ENCODE measurements at places on chromosomes 13 and 19.

GRCh38 chr13:32362574-32362973 is 47.3 kb downstream of the BRCA2 start:
- no peak for DNase-seq

- DNase-seq: no peak
Observed at GRCh38 chr19:38701455-38702063, 42.7 kb downstream of the CAPN12 start.

GRCh38 chr13:51862957-51863356 is 1.2 kb downstream of the CCDC70 start:
- no peak for DNase-seq

GRCh38 chr13:94079876-94080275 is 399.6 kb downstream of the DCT start:
- no peak for DNase-seq

DNA sequence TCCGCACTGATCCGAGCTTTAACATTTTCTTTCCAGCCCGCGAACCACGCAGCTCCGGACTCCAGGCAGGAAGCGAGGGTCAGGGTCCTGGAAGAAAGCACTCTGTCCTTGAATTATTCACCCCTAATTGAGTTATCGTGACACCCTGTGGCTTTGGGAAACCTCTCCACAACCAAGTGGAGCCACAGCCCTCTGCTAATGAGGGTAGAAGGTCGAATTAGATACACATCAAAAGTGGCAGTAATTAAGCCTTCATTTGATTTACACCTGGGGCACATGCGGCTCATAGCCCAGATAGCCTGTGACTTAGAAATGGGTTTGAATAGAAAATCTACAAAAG is 15.9 kb upstream of the RNF17 start:
- no peak for DNase-seq

GRCh38 chr13:110911880-110912279 is 3.0 kb downstream of the ANKRD10 start:
- DNase-seq: no peak

GRCh38 chr13:97497400-97497799 is 63.4 kb downstream of the RAP2A start:
- no peak for DNase-seq

- no peak for DNase-seq
Observed at GRCh38 chr13:108878732-108879131, 249.3 kb downstream of the MYO16 start.

DNA sequence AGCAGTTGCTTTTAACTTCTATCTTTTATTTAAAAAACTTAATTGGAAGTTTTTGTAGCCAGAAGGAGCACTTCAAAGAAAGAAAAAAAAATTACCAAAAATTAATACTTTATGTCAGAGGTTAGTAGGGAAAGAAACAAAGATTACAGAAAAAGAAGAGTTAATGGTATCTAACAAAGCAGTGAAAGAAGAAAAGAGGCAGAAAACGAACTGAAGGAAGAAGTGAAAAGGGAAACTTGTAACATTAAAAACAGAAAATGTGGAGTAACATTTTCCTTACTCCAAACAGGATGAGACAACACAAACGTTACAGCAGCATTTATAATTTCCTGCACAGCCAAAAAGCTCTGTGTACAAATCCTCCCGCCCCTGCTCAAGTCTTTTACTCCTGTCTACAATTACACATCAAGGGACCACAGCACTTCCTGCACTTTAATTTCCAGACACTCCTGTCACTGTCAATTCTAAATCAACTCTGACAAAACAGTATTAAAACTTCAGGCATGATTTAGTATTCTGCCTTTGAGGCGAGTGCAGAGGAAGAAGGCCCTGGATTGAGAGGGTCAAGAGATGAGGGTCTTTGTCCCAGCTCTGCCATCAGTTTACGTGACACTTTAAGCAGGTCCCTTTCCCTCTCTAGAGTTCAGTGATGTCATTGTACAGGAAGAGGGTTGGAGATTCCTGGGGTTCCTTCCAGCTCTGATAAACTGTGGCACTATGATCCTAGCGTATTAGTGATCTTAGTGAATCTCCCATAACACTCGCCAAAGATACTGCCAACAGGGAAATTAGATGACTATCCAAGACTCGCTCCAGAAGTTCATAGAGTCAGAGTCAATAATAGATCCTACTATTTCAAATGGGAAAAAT is 53.2 kb upstream of the LSM14A start:
- no peak for DNase-seq

GRCh38 chr19:18408053-18408476 is 10.6 kb upstream of the LRRC25 start:
- DNase-seq: no peak

- DNase-seq: no peak
Observed at GRCh38 chr13:100811024-100811865, 136.7 kb upstream of the TMTC4 start.

DNA sequence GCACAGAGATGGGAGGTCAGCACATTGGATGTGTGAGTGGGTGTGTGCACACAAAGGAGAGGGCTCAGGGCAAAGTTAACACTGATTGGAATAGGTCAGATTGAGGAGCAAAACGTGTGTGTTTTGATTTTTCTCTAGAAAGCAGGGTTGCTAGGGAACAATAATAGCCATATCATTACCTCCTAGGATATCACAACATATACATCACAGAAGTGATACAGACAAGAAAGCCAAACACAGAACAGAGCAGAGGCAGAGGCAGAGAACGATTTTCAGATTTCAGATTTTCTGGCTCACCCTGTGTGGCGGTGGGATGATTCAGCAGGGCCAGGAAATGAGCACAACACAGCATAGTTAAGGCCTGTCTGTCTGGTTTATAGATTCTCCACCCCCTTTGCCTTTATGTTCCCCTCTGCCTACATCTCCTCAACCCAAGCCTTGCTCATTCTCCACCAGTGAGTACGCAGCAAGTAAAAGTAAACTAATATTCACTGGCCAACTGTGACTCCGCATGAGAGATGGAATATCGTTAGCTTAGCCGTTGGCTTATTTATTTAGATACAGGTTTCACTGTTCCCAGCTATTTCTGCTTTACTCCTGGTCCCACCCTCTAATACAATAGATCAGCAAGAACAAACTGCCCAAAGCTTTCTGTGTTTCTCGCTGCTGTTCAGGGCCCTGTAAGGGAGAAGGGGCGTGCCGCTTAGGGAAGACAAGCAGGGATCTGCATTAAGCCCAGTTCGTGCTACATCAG is 182.7 kb upstream of the TSC22D1 start:
- DNase-seq: peak; percentile 20

DNA sequence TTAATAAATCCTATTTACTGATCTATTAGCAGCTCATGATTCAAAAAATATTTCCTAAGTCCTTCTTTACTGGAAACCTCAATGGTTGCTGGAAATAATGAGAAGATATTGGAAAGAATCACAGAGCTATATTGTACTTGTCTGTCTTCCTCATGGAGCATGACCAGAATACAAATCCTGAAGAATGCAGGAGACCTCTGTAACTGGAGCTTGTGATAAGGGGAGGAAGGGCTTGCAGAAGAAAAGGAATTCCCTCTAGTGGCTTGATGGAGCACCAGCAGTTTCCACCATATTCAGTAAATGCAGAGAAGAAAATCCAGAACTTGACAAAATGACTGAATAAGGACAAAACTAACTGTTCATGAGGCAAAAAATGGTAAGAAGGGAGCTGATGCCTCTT is 1333.1 kb downstream of the EFNB2 start:
- no peak for DNase-seq

DNA sequence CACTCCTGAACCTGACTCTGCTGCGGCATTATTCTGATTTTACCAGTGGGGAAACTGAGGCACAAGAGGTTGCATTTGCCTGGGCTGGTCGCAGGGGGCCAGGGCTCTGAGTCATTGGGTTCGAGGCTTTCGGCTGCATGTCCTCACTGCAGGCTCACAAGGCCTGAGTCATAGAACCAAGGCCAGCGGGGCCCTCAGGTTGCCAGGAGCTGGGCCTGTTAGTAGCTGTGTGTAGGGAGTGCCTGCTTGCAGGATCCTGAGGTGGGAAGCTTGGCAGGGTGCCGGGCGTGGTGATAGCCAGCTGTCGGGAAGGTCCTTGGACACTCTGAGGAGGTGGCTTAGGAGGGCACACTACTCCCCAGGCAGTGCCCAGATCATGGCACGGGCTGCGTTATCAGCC is 21.6 kb upstream of the F2RL3 start:
- no peak for DNase-seq

DNA sequence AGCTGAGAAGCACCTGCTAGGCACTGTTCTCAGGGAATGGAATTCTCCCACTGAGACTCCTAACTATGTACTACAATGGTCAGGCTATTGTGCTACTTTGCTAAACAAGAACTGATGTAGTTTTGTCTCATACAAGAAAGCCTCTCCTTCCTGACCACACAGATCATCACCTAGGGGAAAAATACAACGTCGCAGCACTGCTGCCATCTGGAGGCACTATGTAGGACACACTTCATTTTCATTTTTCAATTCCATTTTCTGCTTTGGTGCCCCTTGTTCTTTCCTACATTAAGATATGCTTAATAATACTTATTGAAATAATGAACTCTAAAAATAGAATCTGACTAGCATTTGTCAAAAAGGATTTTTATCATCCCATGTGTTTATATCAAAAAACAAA is 21.1 kb downstream of the PROSER1 start:
- no peak for DNase-seq

- no peak for DNase-seq
Observed at GRCh38 chr19:34066007-34066643, 106.2 kb upstream of the LSM14A start.

DNA sequence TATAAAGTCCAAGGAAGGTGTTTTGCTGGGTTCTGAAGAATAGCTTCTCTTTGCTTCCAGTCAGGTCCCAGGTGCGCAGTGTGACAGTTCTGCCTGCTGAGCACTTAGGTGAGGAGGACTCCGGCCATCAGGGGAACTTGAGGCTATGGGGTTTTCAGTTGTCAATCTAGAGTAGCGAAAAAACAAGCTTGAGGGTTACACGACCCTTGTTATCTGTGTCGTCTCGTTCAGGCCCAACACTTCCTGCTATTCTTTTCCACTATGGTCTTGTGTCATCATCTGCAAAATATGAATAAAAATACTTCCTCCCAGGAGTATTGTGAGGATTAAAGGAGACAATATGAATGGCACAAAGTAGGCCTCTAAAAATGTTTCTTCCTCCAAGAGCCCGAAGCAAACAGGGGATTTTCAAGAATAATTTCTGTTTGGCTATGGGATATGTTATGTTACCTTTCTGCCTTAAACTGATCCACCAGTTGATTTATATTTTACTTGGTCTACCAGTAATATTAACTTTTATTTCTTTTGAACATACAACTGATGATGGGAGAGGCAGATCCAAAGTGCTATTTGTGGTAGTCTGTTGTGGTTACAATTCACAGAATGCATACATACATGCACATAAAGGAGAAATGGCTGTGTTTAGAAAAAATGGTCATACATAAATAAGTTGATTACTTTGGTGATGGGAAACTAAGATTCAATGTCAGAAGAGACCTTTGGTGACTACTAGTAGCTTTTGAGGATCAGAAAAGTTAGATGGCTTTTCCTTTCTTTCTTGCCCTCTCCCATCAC is 40.5 kb upstream of the RCBTB2 start:
- DNase-seq: no peak

DNA sequence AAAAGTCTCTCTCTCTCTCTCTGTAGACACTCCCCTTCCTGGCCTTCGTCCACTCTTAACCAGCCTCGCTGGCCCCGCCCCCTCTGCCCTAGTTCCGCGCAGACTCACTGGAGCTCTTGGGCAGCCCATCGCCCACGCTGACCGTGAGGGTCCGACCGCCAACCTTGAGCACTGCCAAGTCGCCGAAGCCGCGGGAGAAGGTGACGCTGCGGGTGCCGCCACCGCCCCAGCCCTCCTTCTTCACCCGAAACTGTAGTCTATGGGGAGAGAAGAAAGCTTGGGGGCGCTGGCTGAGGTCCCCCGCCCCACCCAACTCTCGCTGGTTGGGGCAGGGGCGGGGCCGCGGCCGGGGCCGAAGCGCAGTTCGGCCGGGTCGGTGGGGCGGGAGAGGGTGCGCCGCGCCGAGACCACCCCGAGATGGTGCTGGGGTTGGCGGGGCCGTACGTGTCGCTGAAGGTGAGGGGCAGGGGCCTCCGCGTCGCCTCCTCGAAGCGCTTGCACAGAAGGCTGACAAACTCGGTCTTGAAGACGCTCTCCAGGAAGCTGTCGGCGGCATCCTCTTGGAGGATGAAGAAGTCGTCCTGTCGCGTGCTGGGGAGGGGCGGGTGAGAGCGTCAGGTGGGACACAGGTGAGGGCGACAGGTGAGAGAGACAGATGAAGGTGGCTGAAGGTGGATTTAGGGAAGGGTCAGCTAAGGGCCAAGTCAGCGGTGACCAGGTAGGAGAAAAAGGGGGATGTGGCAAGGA is 12.6 kb upstream of the ZNF414 start:
- DNase-seq: no peak

DNA sequence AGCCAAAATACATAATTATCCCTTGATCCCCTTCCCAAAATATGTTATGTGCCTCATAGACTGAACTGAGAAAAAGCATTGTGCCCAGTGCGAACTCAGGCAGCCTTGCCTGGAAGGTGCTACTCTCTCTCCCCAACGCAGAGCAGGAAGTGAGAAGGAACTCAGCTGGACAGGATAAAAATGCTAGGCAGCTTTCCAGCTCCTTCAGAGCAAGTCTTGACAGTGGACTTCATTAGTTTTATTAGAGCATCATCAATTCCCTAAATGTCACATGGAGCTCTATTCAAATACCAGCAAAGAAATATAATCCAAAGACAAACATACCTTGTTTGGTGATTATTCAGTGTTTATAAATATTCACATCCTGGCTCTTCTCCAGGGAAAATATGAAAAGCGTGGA is 202.4 kb downstream of the RFC3 start:
- DNase-seq: no peak

DNA sequence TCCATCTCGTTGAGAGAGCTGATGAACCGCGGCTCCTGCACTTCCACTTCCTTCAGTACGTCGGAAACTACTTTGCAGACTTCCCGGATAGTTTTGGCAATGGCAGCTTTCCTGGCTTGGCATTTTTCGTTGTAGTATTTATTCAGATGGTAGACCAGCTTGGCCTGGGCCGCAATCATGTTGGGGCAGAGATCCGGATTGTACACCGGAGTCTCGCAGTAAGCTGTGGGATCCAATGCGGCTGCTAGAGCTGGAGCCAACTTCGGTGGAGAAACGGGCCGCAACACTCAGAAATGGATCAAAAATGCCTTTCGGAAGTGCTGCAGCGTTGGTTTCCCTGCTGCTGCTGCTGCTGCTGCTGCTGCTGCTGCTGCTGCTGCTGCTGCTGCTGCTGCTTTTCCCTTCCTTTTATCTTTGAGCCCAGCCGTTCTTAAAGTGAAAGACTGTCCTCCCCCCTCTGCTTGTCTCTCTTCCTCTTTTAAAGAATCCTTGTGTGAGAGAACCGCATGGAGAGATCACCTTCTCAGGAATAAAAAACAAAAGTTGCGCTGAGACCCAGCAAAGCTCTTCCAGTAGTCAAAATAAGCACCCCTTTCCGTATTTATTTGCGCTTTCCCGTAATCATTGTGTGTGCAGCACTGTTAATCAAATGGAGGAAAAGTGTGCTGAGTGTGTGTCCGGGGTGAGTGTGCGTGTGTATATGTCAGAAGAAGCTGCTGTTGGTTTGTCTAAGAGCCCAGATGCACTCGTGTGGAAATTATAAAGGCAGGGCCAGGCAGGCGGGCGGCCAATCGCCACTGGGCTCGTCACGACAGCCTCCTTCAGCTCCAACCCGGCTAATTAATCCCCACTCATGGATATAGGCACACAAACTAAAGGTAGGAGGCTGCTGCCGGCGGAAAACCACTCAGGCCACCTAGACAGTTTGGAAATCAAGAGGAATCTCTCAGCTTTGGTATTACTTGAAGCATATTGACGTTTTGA is at the start of gene MAB21L1:
MAB21L1 (minus strand) TSS at position 730 of the 984 bp plus-strand sequence; CDS start at position 179, 551 bp downstream.
- no peak for DNase-seq

Data from stimulated activated CD8-positive, alpha-beta memory T cell treated with anti-CD3 and anti-CD28 coated beads, Interleukin-15, amount 100 ng/mL, for 48 hours (primary cell).